Glomerular endothelial cell (primary cell): ENCODE measurements at places on chromosomes 3 and 15. TPM values are rescaled to one million over a fixed set of nuclear protein-coding genes. Genes with fewer than 3 reads are reported as not detected.

DMXL2 gene
- 16.9 and 17.6 TPM in 2 replicates for total RNA-seq

ACSBG1 gene
- under 0.01 TPM in 1 of 2 replicates, not detected in the other for total RNA-seq

LMOD3 gene
- not detected in 2 replicates for total RNA-seq

PTX3 gene
- total RNA-seq, result 317 and 450 TPM in 2 replicates

PRKCI gene
- 21.0 and 23.2 TPM in 2 replicates for total RNA-seq

UACA gene
- 118 and 247 TPM in 2 replicates for total RNA-seq

ACTR8 gene
- 30.7 and 34.2 TPM in 2 replicates for total RNA-seq

SAMD7 gene
- total RNA-seq, result not detected in 2 replicates

GRK7 gene
- not detected in 2 replicates for total RNA-seq

ENTPD3 gene
- 0.24 TPM in 1 of 2 replicates, not detected in the other for total RNA-seq

GRCh38 chr3:100956276-100956675, 36.9 kb downstream of the ABI3BP start:
- DNase-seq, result no peak

- no peak for DNase-seq
Observed at GRCh38 chr15:69389426-69389825, 24.7 kb upstream of the KIF23 start.

- DNase-seq, result no peak
Observed at GRCh38 chr3:127041264-127041820, 58.4 kb downstream of the PLXNA1 start.

GRCh38 chr15:66178531-66178910, 75.0 kb downstream of the MEGF11 start:
- no peak for DNase-seq

DNA sequence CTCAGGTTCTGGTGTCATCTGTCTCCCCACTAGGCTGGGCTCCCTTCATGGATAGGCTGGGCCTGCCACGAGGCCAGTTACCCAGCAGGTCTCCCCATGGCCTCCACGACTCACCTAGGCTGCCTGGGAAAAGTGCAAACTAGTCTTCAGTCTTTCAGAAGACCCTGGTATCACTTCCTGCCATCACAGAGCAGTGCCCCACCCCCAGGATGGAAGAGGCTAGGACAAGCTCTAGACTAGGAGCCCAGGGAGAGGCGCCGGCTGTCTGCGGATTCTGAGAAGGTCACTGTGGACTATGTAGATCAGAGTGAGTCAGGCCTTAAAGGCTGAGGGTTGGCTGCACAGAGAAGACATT, 63.7 kb downstream of the CORO2B start:
- DNase-seq, result no peak

GRCh38 chr3:174035328-174035886, 637.9 kb downstream of the NLGN1 start:
- no peak for DNase-seq

GRCh38 chr3:133675631-133676335, 14.0 kb upstream of the TOPBP1 start:
- DNase-seq, result no peak

DNA sequence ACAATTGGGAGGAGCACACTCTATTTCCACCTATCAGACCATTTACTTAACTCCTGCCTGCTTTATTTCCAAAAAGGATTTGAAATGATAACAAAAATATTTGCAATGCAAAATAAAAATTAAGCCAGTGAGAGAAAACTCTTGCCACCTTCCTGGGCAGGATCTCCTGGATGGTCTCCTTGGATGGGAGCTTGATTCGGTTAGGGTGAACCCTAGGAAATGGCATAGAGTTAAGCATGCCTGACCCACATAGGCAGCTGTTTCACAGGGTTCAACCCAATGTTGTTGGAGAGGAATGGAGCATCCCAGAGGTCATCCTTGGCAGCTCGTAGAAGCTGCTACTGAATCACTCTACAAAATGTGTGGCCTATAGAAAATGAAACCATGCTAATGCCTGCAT, 83.8 kb downstream of the TGFBR2 start:
- no peak for DNase-seq

GRCh38 chr3:55000953-55001352, 73.1 kb upstream of the LRTM1 start:
- DNase-seq, result no peak

GRCh38 chr3:141486746-141487520, at the start of gene RASA2:
RASA2 (plus strand) TSS chr3:141487027; CDS start chr3:141487084, 57 bp downstream.
- no peak for DNase-seq

- DNase-seq, result no peak
Observed at GRCh38 chr3:174749143-174749542, 110.0 kb upstream of the NAALADL2 start.

DNA sequence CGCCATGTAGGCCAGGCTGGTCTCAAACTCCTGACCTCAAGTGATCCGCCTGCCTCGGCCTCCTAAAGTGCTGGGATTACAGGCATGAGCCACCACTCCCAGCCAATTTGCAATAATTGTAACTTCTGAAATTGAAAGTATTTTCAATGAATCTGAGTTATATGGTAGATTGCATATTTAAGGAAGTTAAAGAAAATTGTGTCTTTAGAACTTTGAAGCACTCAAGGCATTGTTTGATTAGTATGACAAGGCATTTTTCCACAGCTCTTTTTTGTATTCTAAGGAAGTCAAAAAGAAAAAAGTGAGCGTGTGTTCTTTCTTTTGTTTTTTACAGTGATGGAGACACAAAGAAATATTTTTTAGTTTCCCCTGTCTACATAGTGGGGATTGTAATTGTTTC, 15.7 kb upstream of the RPLP1 start:
- DNase-seq, result no peak

DNA sequence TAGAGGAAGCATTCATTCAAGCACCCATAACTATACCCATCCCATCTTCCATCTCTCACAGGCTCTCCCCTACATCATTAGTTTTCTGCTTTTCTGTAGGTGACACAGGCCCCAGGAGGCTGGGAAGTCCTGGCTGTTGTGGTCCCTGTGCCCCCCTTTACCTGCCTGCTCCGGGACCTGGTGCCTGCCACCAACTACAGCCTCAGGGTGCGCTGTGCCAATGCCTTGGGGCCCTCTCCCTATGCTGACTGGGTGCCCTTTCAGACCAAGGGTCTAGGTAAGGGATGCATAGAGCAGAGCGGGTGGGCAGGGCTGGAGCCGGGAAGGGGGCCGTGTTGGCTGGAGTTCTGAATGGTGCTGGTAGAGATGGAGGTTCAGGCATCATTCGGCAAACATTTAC, 8.2 kb downstream of the TYRO3 start:
- no peak for DNase-seq

DNA sequence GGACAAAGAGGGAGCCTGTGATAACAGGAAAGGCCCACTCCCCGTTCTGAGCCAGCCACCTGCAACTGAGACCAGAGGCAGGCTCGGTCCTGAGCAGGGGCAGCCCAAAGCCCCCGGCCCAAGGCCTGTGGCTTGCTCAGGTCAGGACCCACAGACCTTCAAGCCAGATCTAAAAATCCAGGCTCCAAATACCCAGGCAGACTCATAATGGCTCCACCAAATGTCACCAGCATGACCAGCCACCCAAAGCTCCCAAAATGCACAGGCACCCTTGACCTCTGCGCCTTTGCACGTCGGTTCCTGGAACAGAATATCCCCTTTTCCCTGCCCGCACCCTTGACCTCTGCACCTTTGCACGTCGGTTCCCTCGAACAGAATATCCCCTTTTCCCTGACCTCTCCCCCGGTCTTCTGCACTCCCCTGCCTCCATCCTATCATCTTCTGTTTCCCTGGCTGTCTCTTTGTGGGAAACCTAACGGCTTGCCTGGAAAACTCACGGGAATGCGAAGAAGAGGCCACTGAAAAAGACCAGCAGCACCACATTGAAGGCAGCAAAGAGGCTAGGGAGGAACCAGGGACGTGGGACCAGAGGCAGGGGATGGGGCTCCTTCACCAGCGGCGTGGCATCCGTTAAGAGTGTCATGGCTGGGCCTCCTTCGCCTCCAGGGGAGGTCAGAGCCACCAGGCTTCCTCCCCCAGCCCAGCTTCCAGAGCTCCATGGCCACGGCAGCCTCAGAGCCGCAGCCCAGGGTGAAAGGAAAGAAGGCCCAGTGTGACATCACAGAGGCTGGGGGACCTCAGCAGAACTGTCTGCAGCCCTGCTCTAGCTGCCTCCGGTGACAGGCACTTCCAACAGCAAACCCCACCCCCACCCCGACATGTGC, at the start of gene ZDHHC19:
TSS of gene ZDHHC19 (minus strand) at position 728 of the 884 bp plus-strand sequence. CDS start at position 643, 85 bp downstream.
- DNase-seq, result no peak
